ENCODE measurements at places on chromosomes 2 and 18.

- DNase-seq = no peak
These were observed 594 bp downstream of the RAD51AP2 start for GRCh38 chr2:17517481-17518211.

DNA sequence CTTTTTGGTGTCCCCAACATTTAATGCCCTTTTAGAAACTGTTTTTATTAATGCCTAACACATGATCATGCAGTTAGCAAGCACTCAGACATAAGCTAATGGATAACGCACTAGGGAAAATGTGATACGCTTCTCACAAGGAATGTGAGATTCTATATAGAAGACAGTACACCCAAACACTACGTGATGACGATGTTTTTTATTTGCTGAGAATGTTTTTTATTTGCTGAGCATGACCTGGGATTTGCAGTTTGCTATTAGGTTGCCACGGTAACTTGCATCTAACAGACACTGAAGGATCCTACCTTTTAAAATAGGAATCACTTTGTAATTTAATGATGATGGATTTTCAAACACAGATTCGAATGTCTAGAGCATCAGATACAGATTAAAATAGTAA, 4.9 kb downstream of the SMC6 start:
- DNase-seq = no peak

DNA sequence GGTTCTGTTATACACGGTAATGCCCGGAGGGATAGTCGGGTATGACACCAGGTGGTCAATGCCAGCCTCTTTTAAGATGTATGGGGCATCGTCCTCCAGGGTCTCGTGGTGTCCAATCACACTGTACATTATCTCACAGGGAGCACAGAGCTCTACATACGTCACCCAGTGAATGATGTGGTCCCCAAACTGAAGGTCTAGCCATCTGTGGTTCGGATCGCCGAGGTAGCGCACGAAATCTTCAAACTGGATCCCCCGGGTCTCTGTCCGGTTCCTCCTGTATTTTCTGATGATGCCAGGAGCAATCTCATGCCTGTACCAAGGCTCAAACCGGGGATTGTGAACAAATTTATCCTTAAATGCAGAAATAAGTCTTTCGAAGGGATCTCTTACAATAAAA, 24.1 kb downstream of the CHST10 start:
- no peak for DNase-seq

- DNase-seq = no peak
These were observed 259.6 kb downstream of the NUP35 start for GRCh38 chr2:183383854-183384253.

DNA sequence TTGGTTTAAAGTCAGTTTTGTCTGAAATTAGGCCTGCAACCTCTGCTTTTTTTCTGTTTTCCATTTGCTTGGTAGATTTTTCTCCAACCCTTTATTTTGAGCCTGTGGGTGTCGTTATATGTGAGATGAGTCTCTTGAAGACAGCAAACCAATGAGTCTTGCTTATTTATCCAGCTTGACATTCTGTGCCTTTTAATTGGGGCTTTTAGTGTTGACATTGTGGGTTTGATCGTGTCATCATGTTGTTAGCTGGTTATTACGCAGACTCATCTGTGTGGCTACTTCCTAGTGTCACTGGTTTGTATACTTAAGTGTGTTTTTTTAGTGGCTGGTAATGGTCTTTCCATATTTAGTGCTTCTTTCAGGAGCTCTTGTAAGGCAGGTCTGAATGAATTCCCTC, 18.8 kb downstream of the TMEM87B start:
- DNase-seq = no peak

DNA sequence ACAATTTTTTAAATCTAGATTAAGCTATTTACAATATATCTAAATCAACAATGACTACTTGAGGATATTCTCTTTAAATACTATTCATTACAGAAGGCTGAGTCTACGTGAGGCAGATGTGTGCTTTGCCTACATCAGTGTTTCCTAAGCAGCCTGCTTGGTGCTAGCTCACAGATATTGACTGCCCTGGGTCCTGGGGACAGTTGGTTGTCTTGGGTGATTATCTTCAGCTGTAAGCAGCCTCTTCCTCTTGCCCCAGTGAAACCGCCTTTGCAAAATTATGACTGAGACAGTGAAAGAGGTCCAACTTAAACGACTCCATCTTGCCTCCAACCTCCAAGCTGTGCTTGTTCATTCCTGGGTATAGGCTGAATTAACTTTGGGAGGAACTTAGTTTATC, 39.6 kb upstream of the CCDC88A start:
- DNase-seq = no peak

GRCh38 chr2:229920011-229920641, 1.7 kb downstream of the TRIP12 start:
- no peak for DNase-seq

GRCh38 chr2:24749069-24749691, 44.0 kb downstream of the PTRHD1 start:
- DNase-seq = no peak

GRCh38 chr2:40384233-40384632, 67.7 kb downstream of the SLC8A1 start:
- DNase-seq = no peak

- no peak for DNase-seq
These were observed 1065.8 kb downstream of the LRP1B start for GRCh38 chr2:141065042-141065441.

All from GOT3 (cell line).